CD8-positive, alpha-beta memory T cell (primary cell): ENCODE measurements at places on chromosomes 7 and 10.

GRCh38 chr7:106866298-106867281 is 1.5 kb downstream of the PIK3CG start:
- H3K4me1 ChIP-seq, result peaks cover 73% of the 10 kb centered on the region
- H3K36me3 ChIP-seq, result peaks cover 27% of the 10 kb centered on the region
- peak overlapping the region; percentile 74 for H3K4me3 ChIP-seq
- H3K27me3 ChIP-seq, result no peaks in the 10 kb centered on the region
- H3K27ac ChIP-seq, result peak overlapping the region; percentile 74

GRCh38 chr7:25753837-25754236 is 398.2 kb upstream of the NFE2L3 start:
- no peaks in the 10 kb centered on the region for H3K4me1 ChIP-seq
- no peak overlapping the region for H3K27ac ChIP-seq
- no peaks in the 10 kb centered on the region for H3K27me3 ChIP-seq
- DNase-seq, result no peak

- H3K36me3 ChIP-seq, result peaks cover 11% of the 10 kb centered on the region
- no peaks in the 10 kb centered on the region for H3K4me1 ChIP-seq
- H3K27ac ChIP-seq, result no peak overlapping the region
- no peak for DNase-seq
- no peaks in the 10 kb centered on the region for H3K27me3 ChIP-seq
Measured at GRCh38 chr10:95605163-95605562, 44.0 kb upstream of the SORBS1 start.

GRCh38 chr7:156650042-156650441 is 9.5 kb downstream of the RNF32 start:
- H3K36me3 ChIP-seq, result no peaks in the 10 kb centered on the region
- H3K27me3 ChIP-seq, result peaks cover 18% of the 10 kb centered on the region
- no peak overlapping the region for H3K27ac ChIP-seq
- no peak overlapping the region for H3K4me3 ChIP-seq

DNA sequence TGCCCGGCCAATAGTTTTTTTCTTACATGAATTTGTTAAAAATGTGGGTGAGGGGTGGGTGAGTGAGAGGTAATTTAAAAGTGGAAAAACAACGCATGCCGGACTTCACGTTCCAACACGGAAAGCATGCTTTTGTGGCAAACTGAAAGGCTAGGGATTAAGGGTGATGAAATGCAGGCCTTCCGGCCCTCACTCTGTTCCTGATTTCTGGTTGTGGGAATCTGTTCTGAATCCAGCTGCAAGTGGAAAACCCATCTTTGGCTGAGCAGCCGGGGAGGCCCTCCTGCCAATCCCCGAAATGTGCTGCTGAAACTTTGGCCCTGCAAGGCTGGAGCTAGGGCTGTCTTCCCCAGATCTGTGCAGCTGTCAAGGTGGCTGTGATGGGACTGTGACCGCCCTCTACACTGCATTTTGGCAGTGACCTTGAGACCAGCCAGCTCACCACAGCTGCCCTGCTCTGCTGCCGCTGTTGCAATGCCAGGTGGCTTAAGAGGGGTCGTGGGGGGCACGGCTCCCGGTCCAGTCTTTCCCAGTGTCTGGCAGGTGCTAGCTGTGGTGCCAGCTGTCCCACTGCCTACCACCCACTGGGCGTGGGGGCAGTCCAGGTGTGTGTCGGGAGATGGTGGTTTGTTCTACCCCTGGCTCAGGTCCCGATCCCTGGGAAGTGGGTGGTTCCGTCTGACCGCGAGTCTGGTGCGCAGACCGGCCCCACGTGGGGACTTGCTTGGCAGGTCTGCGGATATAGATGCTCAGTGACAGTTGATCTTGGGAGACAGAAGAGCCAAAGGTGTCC is 39.0 kb downstream of the TET1 start:
- no peak overlapping the region for H3K4me3 ChIP-seq
- no peaks in the 10 kb centered on the region for H3K27me3 ChIP-seq
- H3K36me3 ChIP-seq, result no peaks in the 10 kb centered on the region

- H3K4me3 ChIP-seq, result no peak overlapping the region
- no peaks in the 10 kb centered on the region for H3K4me1 ChIP-seq
- H3K27me3 ChIP-seq, result no peaks in the 10 kb centered on the region
- no peak for DNase-seq
- no peaks in the 10 kb centered on the region for H3K36me3 ChIP-seq
Measured at GRCh38 chr7:6556196-6556595, 4.9 kb upstream of the GRID2IP start.

DNA sequence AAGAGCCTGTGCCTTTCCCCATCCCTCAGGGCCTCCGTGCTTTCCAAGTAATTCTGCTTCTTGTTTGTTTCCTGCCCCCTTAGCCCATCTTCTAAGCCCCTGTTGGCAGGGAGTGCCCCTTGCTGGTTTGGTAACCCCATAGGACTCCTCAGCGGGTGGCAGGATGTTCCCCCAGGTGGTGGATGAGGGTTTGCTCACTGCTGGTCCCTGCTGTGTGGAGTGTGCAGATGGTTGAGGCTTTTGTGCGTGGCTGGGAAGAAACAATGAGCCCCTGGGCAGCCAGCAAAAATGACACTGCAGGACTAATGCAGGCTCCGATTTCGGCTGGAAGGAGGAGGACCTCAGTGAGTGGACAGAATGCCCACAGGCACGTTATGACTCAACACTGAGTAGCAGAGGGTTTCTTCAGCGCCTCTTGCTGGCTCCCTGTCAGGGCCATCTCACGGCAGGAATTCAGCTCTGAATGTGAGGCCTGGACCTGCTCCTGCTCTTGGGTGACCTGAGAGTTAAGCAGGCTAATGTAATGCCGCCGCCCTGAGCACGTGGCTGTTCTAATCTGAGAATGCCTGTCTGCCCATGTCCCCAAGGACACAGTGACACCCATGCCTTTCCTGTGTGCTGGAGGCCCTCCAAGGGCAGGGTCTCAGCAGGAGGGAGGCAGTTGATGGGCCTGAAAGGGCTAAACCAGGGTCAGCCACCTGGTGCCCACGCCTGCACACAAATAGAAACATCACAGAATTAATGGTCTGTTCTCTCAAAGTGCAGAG is 16.6 kb downstream of the BAG3 start:
- H3K4me3 ChIP-seq, result no peak overlapping the region
- H3K27ac ChIP-seq, result no peak overlapping the region
- H3K4me1 ChIP-seq, result peaks cover 36% of the 10 kb centered on the region
- no peaks in the 10 kb centered on the region for H3K27me3 ChIP-seq
- no peak for DNase-seq

- H3K4me1 ChIP-seq, result peaks cover 51% of the 10 kb centered on the region
- no peak overlapping the region for H3K4me3 ChIP-seq
- no peaks in the 10 kb centered on the region for H3K36me3 ChIP-seq
Measured at GRCh38 chr10:131899116-131899690, 1.6 kb upstream of the PPP2R2D start.

DNA sequence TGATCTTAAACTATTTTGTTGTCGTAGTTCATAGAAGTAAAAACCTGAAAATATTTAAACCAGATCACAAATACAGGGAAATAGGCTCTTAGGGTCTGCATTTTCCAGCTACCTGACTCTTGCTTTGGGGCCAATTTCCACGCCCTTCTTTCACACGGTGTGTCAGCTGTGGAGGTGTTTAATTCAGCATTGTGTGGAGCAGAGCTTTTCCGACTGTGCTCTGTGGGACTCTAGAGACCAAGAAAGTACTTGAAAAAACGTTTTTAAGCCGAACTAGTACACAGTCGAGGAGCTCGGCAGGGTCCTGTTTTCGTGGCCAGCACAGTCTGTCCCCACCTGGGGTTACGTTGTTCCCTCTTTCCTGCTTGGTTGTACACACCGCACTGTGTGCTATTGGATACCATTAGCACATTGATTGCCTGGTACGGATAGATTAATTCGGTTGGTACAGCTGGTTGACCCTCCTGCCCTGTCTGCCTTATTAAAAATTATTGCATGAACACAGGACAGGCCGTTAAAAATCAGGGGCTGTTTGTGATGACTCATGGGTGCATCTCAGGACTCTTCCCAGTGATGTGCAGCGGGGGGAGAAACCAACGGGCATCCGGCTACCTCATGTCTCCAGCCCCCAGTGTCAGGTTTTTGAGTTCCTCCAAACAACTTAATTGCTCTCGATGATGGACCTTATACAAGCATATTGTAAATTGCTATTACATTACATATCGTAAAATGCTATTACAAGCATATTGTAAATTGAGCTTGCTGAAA is 80.7 kb upstream of the BTBD16 start:
- no peak for DNase-seq
- no peak overlapping the region for H3K27ac ChIP-seq
- H3K4me3 ChIP-seq, result no peak overlapping the region
- no peaks in the 10 kb centered on the region for H3K36me3 ChIP-seq
